B cell (primary cell): ENCODE measurements at places on chromosomes 5 and 9.

GRCh38 chr5:131981516-131981915 lies 29.9 kb downstream of the ACSL6 start:
- H3K27me3 ChIP-seq, result no peaks in the 10 kb centered on the region
- no peak overlapping the region for H3K4me3 ChIP-seq
- no peaks in the 10 kb centered on the region for H3K36me3 ChIP-seq
- DNase-seq, result no peak
- H3K27ac ChIP-seq, result no peak overlapping the region
- H3K4me1 ChIP-seq, result no peaks in the 10 kb centered on the region

- DNase-seq, result no peak
- H3K36me3 ChIP-seq, result no peaks in the 10 kb centered on the region
- no peak overlapping the region for H3K27ac ChIP-seq
- H3K27me3 ChIP-seq, result no peaks in the 10 kb centered on the region
- H3K4me1 ChIP-seq, result no peaks in the 10 kb centered on the region
Observed at GRCh38 chr5:149940077-149940574, 4.5 kb downstream of the PDE6A start.

GRCh38 chr5:59976342-59976741 lies 82.8 kb upstream of the PDE4D start:
- H3K27ac ChIP-seq, result no peak overlapping the region
- DNase-seq, result no peak
- H3K36me3 ChIP-seq, result no peaks in the 10 kb centered on the region
- H3K4me3 ChIP-seq, result no peak overlapping the region
- H3K4me1 ChIP-seq, result no peaks in the 10 kb centered on the region

- H3K27ac ChIP-seq, result no peak overlapping the region
- H3K4me3 ChIP-seq, result no peak overlapping the region
- no peak for DNase-seq
Observed at GRCh38 chr5:91180506-91180905, 202.6 kb downstream of the ARRDC3 start.

DNA sequence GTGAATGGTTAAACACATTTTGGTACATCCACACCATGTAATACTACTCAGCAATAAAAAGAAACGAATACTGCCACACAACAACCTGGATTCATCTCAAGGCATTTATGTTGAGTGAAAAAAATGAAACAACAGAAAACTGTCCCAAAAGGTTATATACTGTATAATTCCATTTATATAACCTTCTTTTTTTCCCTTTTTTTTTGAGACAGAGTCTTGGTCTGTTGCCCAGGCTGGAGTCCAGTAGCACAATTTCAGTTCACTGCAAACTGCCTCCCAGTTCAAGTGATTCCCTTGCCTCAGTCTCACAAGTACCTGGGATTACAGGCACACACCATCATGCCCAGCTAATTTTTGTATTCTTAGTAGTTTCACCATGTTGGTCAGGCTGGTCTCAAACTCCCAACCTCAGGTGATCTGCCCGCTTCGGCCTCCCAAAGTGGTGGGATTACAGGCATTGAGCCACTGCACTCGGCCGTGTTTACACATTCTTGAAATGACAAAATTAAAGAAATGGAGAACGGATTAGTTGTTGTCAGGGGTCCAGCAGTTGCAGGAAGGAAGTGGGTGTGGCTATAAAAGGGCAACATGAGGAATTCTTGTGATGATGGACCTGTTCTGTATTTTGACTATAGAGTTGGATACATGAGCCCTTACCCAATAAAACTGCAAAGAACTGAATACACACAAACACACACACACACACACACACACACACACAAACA lies 17.4 kb downstream of the PPP6C start:
- no peaks in the 10 kb centered on the region for H3K27me3 ChIP-seq
- H3K27ac ChIP-seq, result peak overlapping the region; percentile 28
- peaks cover 20% of the 10 kb centered on the region for H3K36me3 ChIP-seq
- H3K4me1 ChIP-seq, result peaks cover 13% of the 10 kb centered on the region
- DNase-seq, result no peak

GRCh38 chr5:171927345-171927941 lies 79.0 kb downstream of the FBXW11 start:
- H3K4me3 ChIP-seq, result no peak overlapping the region
- H3K36me3 ChIP-seq, result no peaks in the 10 kb centered on the region
- peaks cover 17% of the 10 kb centered on the region for H3K4me1 ChIP-seq
- H3K27ac ChIP-seq, result peak overlapping the region; percentile 80

- H3K27me3 ChIP-seq, result no peaks in the 10 kb centered on the region
- peak overlapping the region; percentile 19 for H3K27ac ChIP-seq
- H3K4me1 ChIP-seq, result peaks cover 48% of the 10 kb centered on the region
- H3K4me3 ChIP-seq, result no peak overlapping the region
- H3K36me3 ChIP-seq, result peaks cover 9% of the 10 kb centered on the region
Observed at GRCh38 chr9:131410044-131410491, 16.2 kb downstream of the PRRC2B start.

- H3K27me3 ChIP-seq, result no peaks in the 10 kb centered on the region
- H3K36me3 ChIP-seq, result no peaks in the 10 kb centered on the region
- H3K27ac ChIP-seq, result no peak overlapping the region
- H3K4me1 ChIP-seq, result no peaks in the 10 kb centered on the region
- H3K4me3 ChIP-seq, result no peak overlapping the region
Observed at GRCh38 chr5:11052871-11053270, 291.8 kb upstream of the DAP start.

DNA sequence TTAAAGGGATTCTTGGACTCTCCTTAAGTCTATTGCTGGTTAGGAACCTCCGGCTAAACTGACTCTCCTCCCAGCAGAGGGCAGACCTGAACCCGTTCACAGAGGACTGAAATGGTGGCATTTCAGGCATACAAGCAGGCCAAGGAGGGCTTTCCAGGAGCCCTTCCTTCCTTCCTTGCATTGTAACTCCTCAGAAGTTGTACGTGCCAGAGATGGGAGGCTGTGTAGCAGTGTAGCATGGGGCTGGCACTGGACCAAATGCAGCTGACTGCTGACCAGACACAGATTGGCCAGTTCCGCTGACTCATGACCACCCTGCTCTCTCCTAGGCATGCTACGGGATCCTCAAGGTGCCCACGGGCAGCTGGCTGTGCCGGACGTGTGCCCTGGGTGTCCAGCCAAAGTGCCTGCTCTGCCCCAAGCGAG lies 36.4 kb downstream of the JADE2 start:
- H3K4me1 ChIP-seq, result peaks cover under 1% of the 10 kb centered on the region
- no peak overlapping the region for H3K4me3 ChIP-seq
- peaks cover 4% of the 10 kb centered on the region for H3K36me3 ChIP-seq
- no peak overlapping the region for H3K27ac ChIP-seq
- no peaks in the 10 kb centered on the region for H3K27me3 ChIP-seq

DNA sequence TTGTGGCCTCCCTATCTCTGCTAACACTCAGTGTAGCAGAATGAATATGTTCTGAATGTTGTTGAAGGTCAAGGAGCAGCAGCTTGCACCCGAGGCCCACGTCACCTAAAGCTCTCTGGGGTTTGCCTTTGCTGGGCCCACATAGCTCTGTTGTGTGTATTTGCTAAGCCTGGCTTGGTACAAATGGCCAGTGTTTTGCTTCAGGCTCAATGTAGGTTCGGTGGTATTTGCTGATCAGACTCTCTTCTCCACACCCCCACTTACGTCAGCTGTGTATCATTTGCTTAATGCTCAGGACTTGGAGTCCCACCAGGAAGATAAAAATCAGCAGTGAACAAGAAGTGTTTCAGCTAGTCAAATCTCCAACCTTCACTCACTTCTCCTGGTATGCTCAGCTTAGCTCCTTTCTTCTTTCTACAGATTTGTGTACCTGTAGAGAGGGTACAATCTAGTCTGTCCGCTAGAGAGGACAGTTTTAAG lies 4.8 kb upstream of the RFESD start:
- no peaks in the 10 kb centered on the region for H3K36me3 ChIP-seq
- H3K4me3 ChIP-seq, result no peak overlapping the region
- H3K27me3 ChIP-seq, result no peaks in the 10 kb centered on the region
- no peak overlapping the region for H3K27ac ChIP-seq
- H3K4me1 ChIP-seq, result peaks cover 12% of the 10 kb centered on the region

- H3K4me1 ChIP-seq, result peaks cover 62% of the 10 kb centered on the region
- peaks cover 23% of the 10 kb centered on the region for H3K36me3 ChIP-seq
- no peaks in the 10 kb centered on the region for H3K27me3 ChIP-seq
- H3K4me3 ChIP-seq, result peak overlapping the region; percentile 9
- peak overlapping the region; percentile 47 for H3K27ac ChIP-seq
Observed at GRCh38 chr5:139689631-139690063, 41.5 kb downstream of the CXXC5 start.

DNA sequence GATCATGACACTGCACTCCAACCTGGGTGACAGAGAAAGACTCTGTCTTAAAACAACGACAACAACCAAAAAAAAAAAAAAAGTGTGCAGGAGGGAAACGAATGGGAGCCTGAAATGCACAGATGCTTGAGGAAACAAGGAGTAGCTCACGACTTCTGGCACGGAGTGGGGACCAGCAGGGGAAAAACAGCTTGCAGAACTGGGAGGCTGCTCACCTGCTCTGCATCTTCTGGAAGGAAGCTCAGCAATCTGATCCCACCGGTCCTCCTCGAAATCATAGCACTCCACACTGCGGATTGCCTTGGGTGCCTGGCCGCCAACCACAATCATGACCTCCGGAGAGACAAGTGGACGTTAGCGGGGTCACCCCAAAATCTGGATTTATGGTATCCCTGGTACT lies 96.2 kb downstream of the KLHL3 start:
- H3K4me3 ChIP-seq, result no peak overlapping the region
- no peak for DNase-seq
- H3K36me3 ChIP-seq, result no peaks in the 10 kb centered on the region
- H3K4me1 ChIP-seq, result no peaks in the 10 kb centered on the region
- H3K27me3 ChIP-seq, result no peaks in the 10 kb centered on the region
- no peak overlapping the region for H3K27ac ChIP-seq

DNA sequence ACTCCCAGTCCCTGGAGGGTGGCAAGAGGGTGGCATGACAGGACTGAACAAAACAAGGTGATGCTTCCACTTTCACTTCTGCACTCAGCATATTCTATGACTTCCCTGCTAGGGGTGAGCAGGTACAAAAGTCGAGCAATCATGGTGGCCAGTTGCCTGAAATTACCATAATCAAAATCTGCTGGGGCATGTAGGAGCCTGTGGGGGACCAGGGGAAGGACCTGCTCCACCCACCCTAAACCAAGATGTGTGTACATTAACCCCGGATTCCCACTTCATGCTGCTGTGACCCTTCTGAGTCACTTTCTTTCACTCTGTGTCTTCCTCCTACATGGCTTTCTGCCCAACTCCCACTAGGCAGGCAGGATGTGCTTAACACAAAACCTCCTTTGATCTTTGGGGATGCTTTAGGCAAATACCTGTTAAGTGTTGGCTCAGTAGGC lies 73.3 kb upstream of the PHF24 start:
- H3K36me3 ChIP-seq, result no peaks in the 10 kb centered on the region
- H3K4me3 ChIP-seq, result no peak overlapping the region
- peaks cover 9% of the 10 kb centered on the region for H3K4me1 ChIP-seq
- H3K27ac ChIP-seq, result no peak overlapping the region

DNA sequence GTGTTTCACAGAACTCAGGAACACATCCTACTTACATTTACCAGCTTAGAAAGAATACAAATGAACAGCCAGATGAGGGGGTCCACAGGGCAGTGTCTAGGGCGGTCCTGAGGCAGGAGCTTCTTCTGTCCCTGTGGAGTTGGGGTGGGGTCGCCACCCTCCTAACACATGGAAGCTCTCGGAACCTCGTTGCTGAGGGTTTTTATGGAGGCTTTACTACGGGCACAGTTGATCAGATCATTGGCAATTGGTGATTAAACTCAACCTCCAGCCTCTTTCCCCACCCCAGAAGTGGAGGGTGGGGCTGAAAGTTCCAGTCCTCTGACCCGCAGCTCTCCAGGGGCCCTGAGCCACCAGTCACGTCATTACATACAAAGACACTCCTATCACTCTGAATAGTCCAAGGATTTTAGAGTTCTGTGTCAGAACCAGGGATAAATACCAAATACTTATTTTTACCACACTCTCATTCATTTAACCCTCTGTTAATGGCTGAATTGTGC lies 156.9 kb downstream of the COL23A1 start:
- no peak overlapping the region for H3K27ac ChIP-seq
- no peaks in the 10 kb centered on the region for H3K36me3 ChIP-seq
- no peak overlapping the region for H3K4me3 ChIP-seq

GRCh38 chr5:167951116-167951515 lies 340.3 kb upstream of the WWC1 start:
- H3K27me3 ChIP-seq, result no peaks in the 10 kb centered on the region
- H3K36me3 ChIP-seq, result no peaks in the 10 kb centered on the region
- H3K27ac ChIP-seq, result no peak overlapping the region
- DNase-seq, result no peak
- no peaks in the 10 kb centered on the region for H3K4me1 ChIP-seq
- no peak overlapping the region for H3K4me3 ChIP-seq

DNA sequence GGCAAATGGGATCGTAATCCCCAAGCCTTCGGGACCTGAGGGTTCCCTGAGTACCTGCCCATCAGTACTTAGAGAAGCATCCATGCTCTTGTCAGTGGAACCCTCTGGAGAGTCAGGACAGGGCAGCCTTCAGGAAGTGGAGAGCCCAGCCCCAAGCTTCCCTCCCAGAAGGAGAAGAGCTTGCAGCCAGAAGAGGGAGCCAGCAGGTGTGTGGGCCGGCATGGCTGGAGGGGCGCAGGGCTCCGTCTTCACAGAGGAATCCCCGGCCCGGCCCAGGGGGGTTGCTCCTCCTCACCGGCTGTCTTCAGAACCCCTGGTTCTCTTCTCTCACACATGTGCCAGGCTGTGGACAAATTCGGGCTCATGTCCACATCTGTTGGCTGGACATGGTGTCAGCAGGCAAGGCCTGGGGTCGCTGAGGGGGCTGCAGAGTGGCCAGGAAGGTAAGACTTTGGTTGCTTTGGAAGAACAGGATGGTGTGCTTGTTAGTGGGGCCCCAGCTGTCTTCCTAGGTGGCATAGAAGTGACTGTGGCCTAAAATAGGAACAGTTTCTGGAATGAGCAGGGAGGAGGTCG lies 58.9 kb upstream of the RXRA start:
- no peaks in the 10 kb centered on the region for H3K36me3 ChIP-seq
- H3K27ac ChIP-seq, result no peak overlapping the region
- H3K4me1 ChIP-seq, result peaks cover 55% of the 10 kb centered on the region
- no peak overlapping the region for H3K4me3 ChIP-seq
- H3K27me3 ChIP-seq, result peaks cover 5% of the 10 kb centered on the region

DNA sequence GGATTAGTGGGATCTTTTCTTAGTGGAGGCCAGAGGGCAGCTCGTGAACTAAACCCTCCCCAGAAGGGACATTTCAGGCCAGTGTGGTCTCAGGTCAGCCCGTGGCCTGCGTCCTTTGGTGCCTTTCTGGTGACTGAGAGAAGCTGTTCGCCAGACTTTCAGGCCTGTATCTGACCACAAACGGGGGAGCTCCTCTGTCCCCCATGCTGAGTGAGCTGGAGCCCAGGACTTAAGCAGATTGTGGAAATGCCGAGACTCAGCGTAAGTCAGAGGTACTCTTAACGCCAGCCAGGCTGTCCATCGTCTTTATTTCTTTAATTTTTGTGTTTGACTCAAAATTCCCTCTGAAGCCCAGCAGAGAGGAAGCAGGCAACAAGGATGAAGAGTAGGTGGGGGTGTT lies 54.8 kb upstream of the NCS1 start:
- no peak for DNase-seq
- no peak overlapping the region for H3K27ac ChIP-seq
- H3K27me3 ChIP-seq, result no peaks in the 10 kb centered on the region
- H3K4me3 ChIP-seq, result no peak overlapping the region
- peaks cover 2% of the 10 kb centered on the region for H3K4me1 ChIP-seq
- no peaks in the 10 kb centered on the region for H3K36me3 ChIP-seq
